ENCODE measurements at places on chromosomes 2 and 18.

- DNase-seq, result no peak
Observed at GRCh38 chr18:23033056-23033455, 99.9 kb downstream of the RBBP8 start.

DNA sequence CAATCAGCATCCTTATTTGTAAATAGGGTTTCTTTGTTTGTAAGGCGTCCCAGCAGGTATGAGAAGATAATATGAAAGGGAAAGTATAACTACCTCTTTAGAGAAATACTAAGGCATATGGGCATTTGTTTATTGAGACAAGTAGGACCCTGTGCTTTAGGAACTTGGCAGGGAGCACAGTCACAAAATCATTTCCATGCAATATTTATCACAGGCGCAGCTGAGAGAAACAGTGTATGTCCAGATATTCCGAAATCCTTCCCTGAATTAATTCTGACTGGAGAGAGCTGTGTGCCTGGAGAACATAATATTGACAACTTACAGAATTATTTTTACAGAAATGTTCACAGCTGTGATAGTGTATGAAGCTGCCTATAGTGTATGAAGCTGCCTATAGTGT, 416.7 kb downstream of the THSD7B start:
- no peak for DNase-seq

- DNase-seq, result peak; percentile 56
Observed at GRCh38 chr2:66439812-66440542, 5.1 kb downstream of the MEIS1 start.

GRCh38 chr2:26444236-26444635, 33.7 kb downstream of the OTOF start:
- DNase-seq, result no peak

DNA sequence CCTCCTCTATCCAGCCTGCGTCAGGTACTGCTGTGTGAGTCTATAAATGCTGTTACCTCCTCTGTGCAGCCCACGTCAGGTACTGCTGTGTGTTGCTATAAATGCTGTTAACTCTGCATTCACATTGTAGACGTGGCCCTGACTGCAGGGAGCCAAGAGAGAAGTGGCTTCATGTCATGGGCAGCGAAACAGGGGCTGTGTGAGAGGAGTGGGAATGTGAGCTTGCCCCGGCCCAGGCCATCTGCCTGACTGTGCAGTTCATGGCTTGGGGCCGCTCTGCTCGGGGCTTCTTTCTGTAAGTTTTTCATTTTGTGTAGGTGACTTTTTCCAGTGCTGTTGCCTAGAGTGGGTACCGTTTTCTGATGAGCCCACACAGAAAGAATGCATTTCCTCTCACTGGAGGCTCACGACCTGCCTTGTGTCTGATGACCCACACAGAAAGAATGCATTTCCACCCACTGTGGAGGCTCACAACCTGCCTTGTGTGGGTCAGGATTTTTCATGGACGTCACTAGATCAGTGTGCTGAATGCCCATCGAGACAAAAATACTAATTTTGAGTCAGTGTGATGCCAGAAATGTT, 104.5 kb downstream of the SNTG2 start:
- DNase-seq, result peak; percentile 91

DNA sequence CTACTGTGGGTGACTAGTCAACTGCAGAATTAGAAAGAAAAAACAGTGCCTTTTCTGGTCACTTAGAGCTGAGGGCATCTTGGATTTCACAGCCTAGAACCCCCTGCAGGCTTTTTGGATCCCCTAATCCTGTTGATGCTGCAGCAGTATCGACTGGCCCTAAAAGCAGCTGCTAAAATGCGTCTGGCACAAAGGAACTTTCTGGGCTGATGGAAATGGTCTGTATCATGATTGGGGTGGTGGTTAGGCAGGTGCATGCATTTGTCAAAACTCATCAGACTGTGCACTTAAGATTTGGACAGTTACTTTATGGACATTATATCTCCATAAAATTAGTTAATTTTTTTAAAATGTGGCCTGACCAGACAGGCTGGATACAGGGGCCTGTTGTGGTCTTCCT, 149.8 kb downstream of the KLHL29 start:
- DNase-seq, result no peak

DNA sequence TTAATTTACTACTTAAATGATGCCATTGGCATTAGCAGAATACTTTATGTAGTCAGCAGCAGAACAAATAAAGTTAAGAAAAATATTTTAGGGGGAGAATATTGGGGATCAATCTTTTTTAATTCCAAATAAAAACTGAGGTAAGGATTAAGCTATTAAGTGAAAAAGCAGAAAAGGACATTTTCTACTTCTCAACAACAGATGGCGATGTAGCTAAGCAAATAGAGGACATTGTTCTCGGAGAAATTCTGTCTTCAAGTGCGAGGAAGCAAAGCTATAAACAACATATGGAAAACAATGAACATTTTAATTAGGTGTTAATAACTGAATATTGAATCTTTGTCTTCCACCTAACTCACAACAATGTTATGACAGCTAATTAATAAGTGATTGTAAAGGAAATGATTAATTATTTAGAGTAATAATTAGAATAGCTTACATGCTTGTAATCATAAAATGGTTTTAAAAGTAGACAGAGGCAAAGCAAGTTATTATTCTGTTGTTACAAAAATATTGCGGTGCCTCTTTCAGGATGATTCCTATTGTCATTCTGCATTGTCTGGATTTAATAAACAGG, 32.9 kb upstream of the CCDC93 start:
- peak; percentile 46 for DNase-seq
